ENCODE measurements at places on chromosomes 5 and 9.

GRCh38 chr5:158952951-158953350, 146.8 kb downstream of the EBF1 start:
- no peak for DNase-seq

DNA sequence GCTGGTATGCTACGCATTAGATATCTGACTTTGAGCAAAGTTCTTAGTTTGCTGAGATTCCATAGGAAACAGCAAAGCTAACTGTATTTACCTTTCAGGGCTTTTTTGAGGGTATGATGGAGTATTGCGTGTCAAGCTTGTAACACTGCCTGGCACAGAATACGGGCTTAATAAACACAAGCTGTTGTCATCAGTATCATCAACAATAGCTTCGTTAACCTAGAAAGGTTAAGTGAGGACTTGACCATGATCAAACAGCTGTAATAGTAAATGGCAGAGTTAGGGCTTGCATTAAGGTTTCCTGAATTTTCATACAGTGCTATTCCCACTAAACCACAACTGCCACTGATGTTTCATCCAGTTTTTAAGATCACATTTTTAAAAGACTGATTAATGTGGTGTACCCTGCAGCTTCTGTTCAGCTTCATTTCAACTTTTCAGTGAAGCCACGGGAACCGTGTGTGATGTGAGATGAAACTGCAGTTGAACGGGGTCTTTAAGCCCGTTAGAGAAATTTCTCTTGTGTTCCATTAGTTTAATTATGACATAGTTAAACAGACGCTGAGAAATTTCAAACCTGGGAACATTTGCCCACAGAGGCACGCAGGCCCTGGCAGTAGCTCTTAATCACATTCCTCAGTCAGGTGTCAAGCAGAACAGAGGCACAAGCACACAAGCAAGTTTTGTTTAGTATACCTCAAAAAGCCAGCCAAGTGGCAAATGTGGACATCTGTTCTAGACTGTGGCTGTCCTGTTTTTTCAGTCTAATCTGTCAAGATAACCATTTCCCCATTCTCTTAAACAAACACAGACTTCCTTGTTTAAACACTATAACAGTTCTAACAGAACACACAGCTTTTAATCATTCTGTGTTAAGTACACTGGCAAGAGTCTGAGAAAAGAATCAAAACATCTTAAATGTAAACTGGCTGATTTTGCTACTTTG, 147.1 kb downstream of the ZNF608 start:
- DNase-seq, result peak; percentile 16

DNA sequence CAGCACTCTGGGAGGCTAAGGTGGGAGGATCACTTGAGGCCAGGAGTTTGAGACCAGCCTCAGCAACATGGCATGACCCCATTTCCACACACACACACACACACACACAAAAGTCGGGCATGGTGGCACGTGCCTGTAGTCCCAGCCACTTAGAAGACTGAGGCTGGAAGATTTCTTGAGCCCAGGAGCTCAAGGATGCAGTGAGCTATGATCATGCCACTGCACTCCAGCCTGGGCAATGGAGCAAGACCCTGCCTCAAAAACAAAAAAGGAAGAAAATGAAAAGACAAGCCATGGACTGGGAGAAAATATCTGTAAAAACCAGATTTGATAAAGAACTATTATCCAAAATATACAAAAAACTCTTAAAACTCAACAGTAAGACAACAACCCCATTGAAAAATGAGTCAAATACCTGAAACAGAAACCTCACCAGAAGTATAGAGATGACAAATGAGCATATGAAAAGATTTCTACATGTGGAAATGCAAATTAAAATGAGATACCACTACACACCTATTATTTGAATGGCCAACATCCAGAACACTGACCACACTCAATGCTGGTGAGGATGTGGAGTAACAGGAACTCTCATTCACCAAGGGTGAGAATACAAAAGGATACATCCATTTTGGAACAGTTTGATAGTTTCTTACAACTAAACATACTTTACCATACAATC, 24.7 kb downstream of the DNAJA1 start:
- no peak for DNase-seq

DNA sequence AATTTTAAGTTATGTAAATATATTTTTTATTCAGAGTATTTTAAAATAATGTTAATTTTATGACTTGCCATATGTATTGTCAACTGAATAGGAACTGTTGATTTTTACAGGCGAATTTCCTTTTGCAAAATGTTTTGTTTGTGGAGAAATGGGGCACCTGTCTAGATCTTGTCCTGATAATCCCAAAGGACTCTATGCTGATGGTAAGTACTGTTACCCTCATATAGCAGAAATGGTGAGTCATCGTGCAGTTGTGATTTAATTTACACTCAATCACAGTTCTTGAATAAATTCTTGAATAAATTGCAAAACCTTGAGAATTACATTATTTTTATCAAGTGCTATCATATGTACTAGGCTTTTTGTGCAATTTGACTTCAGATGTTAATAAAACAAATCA, 7.4 kb downstream of the ZCCHC9 start:
- no peak for DNase-seq

GRCh38 chr5:82523633-82524032, 245.5 kb upstream of the RPS23 start:
- no peak for DNase-seq

GRCh38 chr5:174935854-174936474, 211.6 kb downstream of the MSX2 start:
- DNase-seq, result peak; percentile 43

DNA sequence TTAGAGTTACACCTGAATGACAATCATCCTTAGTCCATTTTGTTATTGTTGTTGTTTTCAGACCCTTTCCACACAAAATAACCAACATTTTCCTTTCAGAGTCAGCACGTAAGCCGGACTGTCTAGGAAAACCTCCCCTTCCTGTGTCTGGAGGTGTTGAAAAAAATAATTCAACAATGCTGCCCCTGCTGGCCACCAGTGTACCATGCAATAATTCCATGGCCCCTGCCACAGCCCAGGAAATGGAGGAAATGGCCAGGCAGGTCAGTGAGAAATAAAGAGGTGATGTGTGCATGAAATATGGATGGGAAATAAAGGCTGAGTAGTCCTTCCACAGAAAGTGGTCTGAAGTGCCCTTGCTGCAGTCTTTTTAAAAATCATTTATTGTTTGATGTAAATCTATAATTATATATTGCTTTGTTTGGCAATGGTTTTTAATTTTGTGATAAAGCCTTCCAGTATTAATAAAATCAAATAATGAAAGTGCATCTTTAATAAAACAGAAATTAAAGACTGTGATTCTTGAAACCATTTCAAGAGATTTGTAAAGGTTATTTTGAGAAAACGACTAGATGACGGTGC, 152.8 kb upstream of the PAPPA start:
- no peak for DNase-seq

DNA sequence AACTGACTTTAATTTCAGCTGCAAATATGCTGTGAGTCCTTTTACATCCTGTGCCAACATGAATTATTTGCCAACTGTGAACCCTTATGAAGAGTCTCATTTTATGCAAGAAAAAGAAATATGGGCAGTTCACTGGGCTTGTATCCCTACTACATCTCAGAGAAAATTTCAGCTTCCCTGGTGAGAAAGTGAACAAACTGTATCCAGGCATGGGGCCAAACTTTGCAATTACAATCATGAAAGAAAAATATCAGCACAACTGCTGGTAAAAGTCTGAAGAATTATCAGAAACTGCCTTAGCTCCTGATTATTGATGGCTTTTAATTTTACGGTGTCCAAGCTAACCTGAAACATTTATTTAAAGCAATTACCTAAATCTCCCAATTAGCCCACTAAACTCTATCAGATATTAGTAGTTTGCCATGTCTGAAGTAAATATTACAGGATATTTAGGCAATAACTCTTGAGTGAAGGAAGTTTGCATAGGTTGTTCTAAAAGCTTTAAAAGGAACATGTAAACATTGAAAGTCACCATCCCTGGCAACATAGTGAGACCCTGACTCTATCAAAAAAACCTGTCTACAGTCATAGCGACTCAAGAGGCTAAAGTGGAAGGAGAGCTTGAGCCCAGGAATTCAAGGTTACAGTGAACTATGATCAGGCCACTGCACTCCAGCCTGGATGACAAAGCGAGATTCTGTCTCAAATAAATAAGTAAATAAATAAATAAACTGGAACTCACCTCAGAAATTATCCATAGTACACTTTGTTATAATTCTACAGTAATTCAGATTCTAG, 83.9 kb upstream of the HCN1 start:
- no peak for DNase-seq

GRCh38 chr5:169583101-169583423, 511 bp upstream of the SPDL1 start:
- no peak for DNase-seq

DNA sequence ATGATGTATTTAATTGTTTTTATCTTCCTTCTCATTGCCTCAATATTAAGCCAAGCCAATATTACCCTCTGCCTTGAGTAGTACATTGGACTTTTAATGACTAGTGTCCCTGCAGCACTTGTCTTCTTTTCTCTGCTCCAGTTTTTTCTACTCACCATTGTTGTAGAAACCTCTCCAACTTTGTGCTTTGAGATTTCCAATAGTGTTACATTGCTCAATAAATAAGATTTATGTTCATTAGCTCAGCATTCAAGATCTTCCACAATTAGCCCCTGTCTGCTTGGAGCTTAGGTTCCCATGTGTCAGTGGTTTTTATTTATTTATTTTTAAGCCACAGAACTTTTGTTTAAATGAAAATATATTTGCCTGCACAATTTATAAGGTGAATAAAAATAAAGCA, 145.3 kb downstream of the ADGRV1 start:
- no peak for DNase-seq

GRCh38 chr9:134412298-134412711, 86.0 kb downstream of the RXRA start:
- no peak for DNase-seq

- no peak for DNase-seq
Observed at GRCh38 chr5:110056580-110057114, 366.9 kb downstream of the MAN2A1 start.

DNA sequence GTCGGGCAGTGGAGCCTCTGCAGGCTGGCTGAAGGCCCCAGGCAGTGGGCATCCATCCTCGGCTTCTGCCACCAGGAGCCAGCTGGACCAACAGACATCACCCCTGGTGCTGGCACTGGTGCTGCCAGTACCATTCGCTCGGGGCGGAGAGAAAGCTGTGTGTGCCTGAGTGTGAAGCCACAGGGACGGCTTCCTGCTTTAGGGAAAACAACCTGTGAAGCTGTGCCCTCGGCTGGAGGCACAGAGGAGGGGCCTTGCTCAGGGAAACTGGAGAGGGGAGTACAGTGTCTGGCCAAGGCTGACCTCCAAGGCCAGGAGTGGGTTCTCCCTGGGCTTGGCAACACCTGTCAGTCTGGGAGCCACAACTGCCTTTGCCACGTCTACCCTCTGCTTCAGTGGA, 38.3 kb downstream of the NEK6 start:
- DNase-seq, result peak; percentile 27
